ENCODE measurements at places on chromosomes 13 and 19.

- DNase-seq, result no peak
These were observed 97.2 kb upstream of the EDNRB start for GRCh38 chr13:78015782-78016181.

- DNase-seq, result no peak
These were observed 15.9 kb upstream of the ZNF681 start for GRCh38 chr19:23774524-23774971.

GRCh38 chr19:33508941-33509614 lies 12.5 kb downstream of the PEPD start:
- no peak for DNase-seq

DNA sequence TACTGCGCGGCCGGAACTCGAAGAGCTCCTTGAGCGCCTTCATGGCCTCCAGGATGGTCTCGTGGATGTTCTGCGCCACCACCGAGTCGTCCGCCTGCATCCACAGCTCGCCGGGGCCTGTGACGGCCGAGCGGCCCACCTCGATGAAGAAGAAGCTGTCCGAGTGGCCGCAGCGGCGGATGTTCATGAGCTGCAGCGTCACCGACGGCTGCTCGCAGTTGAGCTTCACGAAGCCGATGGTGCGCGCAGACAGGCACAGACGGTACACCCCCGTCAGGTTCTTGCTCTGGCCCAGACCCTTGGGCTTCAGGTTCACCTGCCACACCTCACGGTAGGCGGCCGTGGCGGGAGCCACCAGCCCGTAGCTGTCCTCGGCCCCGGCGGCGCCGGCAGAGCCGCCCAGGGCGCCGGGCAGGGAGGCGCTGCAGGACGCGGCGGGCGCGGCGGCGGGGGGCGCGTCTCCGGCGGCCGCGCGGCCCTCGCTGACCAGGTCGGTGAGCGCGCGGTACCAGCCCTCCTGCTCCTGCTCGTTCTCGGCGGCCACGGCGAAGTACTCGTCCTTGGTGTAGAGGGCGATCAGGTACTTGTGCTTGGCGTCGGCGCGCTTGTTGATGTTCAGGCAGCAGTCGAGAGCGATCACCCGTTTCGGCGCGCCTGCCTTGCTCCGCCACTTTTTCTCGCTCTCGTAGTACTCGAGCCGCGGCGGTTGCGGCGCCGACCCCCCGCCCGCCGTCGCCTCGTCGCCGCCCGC lies 1.1 kb downstream of the IRS2 start:
- no peak for DNase-seq

GRCh38 chr19:46487802-46488445 lies 7.7 kb downstream of the PNMA8B start:
- DNase-seq, result peak; percentile 27

DNA sequence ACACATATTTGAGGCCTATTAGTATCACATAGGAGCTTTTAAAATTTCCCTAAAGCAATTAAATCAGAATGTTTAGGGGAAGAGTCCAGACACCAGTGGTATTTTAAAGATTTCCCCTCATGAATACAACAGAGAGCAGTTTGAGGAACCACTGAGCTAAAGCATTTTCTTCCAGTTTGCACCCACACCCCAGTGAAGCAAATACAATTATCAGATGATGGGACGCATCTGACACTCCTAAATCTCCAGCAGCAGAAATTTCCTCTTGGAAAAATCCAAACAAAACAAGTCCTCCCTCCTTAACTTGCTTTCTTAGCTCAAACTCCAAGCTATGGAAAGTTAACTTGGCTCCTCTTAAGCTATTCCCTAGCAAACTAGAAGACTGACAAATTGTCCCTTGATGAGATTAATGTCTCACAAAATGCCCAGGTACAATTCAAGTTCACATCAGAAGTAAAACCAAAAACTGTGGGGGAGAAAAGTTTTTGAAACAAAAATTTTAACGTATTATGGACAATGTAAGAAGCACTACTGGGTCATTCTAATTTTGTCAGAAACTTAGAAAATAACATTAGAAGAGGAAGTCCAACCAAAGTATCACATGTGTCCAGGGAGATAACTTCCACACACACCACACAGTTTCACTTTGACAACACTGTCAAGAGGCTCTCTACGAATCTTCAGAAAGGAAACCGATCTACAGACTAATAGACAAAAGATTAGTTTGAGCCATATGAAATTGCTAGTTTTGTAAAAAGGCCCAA lies 74.1 kb downstream of the ABCC4 start:
- DNase-seq, result no peak

Data from Panc1 (cell line).